ENCODE measurements at places on chromosomes 5 and 9.

DNA sequence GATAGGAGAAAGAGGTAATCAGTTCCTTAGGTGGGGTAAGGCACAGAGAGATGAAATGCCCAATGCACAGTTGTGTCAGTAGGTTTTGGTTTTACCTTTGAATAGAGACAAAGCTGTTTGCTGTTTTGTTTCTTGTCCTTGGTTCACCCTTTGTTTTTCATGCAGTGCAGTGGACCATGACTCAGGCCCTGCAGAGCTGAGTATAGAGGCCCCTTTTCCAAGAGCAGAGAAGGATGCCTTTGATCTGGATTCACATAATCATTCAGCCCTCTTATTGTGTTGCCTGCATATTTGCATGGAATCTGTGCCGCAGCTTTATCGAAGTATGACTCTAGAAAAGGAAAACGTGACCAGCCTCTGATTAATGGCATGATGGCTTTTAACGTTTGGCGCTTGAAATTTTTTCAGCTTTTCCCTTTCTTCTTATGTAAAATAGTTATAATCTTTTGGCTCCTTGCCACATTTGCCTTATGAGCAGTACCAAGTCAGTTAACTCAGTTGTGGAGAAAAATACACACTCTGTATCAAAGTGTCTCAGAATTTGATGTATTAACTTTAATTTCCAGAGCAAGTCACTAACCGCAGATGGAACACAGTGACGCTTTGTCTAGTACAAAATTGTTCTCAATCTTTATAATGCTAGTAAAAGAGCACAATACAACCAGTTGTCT, 197.6 kb downstream of the KDM4C start:
- DNase-seq, result no peak

DNA sequence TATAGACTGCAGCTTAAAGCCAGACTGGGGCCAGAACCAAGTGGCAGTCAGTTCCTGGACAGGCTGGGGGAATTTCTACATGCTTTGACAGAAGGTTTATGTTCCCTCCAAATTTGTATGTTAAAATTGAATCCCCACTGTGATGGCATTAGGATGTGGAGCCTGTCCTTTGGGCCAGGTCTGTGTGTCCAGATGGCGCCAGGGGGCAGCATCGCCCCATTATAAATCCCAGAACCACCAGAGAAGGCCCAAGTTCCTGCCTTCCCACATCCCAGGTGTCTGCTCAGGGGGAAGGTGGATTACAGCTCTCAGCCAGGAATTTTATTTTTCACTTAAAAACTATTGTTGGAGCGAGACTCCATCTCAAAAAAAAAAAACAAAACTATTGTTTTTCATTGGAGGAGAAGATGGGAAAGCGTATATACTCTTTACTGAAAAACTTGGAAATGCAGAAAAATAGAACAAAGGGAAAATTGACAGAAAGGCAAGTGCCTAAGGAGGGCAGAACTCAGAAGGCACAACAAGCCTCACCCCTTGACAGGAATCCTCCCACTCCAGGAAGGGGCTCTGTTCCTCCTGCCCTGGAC, 5.0 kb downstream of the IL3 start:
- peak; percentile 83 for DNase-seq

DNA sequence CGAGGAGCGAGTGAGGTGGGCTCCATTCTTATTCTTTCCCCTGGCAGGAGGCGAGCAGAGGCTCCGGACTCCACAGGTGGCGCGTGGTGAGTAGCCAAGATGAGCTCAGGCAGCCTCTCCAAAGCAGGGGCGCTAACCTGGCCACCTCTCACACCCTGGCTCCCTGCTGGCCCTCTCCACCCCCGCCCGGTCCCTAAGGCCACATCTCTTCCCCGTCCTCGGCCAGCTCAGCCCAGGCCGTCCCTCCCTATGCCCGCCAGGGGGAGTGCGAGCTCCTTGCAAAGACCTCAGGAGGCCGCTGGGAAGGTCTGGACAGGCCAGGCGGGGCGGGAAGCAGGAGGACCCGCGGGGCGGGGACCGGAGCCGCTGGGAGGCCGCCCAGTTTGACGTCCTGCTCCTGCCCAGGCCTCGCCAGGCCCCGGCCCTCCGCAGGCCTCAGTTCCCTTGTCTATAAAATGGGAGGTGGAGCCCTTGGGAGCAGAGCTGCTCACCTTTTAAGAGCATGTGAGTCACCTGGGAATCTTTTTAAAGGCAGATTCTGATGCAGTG, 46.3 kb upstream of the GGTA1 start:
- peak; percentile 84 for DNase-seq

GRCh38 chr5:14292766-14293658, 149.9 kb downstream of the TRIO start:
- DNase-seq, result no peak

DNA sequence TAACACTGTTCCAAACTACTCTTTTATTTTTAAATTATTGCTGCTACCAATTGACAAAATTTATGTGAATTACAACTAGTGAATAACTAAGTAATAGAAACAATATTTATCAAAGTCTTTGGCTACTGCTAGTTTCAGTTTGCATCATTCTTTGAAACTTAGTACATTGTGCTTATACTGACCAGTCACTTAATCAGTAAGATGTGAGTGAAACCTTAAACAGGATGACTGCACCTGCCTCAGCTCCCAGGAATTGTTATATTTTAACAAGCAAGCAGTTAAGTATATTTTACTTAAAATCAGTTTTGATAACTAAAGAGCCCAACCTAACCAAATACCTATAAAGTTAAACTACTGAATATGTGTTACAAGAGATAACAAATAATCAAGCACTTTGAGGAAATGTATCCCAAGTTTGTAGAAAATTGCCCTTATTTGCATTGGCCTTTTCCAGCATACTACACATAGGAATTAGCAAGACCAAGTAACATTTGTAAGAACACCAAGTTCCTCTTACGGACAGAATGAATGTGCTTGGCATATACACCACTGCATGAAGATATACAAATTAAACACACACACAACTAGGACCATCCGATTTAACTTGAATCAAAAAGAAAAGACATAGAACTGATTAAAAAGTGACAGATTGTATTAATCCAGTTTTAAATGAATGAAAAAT, 545.5 kb upstream of the DAB2 start:
- no peak for DNase-seq

DNA sequence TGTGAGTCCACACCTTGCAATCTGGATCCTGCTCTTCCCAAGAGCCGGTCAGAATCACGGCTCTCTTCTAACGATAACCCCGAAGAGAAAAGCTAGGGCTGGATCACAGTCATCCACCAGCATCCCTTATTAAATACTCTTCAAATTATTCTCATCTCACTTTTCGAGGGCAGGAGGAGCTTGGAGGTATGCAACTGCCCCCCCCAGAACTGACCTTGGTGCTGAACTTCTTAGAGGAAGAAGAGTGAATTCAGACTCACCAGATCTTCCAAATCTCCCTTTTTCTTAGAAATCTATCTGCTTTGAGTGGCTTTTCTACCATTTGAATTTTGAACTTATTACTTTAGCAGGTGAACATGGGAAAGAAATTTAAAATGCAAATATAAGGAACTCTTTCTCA, 75.7 kb downstream of the MED10 start:
- DNase-seq, result no peak

- DNase-seq, result no peak
Measured at GRCh38 chr9:96136992-96137670, 164.8 kb downstream of the HSD17B3 start.

DNA sequence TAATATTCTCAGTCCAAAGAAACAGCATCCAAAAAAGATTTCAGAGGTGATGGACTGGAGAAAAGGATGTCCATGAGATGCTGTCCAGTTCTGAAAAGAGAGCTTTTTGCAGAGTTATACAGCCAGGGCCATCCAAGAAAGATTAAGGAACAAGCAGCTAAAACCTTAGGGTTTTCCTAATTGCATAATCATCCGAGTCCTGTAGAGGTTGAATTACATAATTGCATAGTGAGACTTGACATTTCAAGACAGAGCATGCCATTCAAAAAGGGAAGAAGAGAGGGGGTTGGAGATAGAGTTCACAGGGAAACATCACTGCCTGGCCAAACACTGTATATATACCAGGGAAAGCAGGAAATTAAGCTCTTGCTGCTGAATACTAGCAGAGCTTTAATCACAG, 1729.2 kb upstream of the WWC1 start:
- no peak for DNase-seq

GRCh38 chr5:135447298-135447929, at the start of gene DCANP1:
Gene DCANP1, minus strand, starts transcription at chr5:135447348. Its CDS starts 240 bp downstream, at chr5:135447108.
- DNase-seq, result no peak

DNA sequence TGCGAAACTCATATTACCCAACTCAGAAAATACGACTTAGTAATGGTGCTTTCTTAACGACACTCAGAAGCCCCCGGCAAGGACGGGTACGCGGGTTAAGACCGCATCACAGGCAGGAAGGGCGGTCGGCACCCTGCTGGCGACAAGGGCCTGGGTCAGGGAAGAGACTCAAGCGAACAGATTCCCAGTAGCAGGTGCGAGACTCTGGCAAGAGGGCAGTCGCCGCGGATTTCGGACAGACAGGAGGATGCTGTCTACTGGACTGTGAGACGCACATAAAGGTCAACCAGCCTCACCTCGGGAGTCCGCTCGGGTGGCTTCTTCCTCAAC, 398 bp downstream of the RAPGEF6 start:
- peak; percentile 86 for DNase-seq

GRCh38 chr9:23232831-23233230, 593.2 kb downstream of the ELAVL2 start:
- DNase-seq, result no peak

GRCh38 chr5:34771076-34771475, 67.9 kb upstream of the TTC23L start:
- DNase-seq, result no peak

DNA sequence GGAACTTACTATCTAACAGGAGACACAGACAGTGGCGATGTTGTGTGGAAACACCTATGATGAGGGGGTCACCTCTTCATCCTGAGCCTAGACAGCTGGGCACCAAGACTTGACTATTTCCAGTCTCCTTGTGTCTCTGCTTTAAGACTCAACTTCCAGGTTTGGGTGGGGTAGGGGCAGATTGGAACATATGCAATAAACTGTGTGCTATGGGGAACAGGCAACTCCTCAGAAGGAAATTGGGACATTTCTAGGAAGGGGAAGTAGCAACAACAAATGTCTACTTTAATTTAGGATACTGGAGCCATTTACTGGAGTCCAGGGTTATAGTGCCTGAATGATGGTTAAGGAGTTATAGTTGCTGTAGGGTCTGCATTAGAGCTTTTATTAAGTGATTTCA, 57.3 kb downstream of the FGF18 start:
- DNase-seq, result no peak

DNA sequence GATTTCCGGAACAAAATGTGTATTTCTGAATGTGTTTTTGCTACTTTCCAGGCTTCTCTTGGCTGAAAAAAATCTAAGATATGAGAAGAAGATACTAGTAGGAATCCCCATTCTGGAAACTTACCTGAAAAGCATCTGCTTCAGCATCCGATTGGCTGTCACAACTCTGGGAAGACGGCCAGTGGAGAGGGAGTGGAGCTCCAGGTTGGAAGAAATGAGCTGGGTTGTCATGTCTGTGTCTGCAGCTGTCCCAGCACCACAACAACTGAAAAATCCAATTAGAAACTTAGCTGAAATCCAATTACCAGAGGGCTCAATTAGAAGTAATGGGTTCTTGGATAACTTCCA, 3.0 kb downstream of the PSMB7 start:
- DNase-seq, result no peak

DNA sequence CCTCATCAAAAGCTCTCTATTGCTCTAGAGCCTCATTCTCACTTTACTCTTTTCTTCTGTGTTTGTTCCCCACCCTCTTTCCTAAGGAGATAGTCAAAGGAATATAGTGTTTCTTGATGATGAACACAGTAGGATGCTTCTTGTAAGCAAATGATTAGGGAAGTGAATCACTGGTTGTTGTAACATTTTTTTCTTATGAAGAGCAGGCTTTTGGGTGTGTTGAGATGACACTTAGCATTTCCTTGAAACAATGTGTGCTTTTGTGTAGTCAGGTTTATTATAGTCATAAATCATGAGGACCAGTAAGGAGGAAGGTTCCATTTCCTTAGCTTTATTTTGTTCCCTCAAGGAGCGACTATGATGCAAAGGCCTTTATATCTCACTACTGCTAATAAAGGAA, 1991.3 kb upstream of the C9orf72 start:
- DNase-seq, result no peak

DNA sequence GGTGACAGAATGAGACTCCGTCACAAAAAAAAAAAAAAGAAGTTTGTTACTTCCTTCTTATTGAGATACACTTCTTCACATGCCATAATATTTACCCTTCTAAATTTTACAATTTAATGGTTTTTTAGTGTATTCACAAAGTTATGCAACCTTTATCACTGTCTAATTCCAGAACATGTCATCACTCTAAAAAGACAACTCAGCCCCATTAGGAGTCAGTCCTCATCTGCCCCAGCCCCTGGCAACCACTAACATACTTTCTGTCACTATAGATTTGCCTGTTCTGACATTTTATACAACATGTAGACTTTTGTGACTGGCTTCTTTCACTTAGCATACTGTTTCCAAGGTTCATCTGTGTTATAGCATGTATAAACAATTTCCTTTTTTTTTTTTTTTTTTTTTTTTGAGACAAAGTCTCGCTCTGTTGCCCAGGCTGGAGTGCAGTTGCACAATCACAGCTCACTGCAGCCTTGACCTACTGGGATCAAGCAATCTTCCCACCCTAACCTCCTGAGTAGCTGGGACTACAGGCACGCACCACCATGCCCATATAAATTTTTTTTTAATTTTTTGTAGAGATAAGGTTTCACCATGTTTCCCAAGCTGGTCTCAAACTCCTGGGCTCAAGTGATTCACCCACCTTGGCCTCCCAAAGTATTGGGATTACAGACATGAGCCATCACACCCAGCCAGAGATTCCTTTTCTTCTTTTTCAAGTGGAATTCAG, 18.0 kb downstream of the AQP3 start:
- no peak for DNase-seq

DNA sequence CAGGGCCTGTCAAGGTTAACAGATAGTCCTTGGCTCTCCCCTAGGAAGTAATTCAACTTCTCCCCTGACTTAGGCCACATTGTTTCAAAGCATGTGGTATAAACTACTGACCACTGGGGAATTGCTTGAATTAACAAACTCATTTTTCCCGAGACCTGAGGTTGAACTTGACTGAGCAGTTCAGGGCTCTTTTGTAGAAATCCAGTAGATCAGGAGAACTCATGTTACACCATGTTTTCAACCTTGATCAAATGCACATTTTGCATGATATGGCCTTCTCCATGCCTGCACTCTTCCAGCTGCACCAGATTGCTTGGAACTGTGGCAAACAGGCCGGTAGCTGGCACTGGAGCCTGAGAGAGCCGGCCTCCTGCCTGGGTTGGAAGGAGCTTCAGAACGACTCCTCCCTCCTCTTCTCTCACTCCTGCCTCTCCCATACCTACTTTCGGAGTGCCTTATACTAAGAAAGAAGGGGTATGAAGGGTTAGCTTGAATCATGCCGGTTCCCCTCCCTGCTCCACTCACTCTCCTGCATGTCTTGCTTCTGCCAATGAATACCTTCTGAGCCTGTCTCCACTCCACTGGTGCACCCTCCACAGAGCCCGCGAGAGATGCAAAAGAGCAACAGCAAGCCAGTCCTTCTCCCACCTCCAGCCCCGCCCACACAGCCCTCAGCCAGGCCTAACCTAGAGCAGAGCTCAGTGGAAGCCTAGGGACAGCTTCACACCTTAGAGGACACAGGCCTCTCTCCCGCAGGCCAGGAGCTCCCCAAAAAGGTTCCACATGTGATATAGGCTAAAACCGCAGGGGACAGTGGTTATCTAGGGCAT, 159.4 kb downstream of the MACROH2A1 start:
- peak; percentile 52 for DNase-seq

GRCh38 chr9:79858508-79858907, 286.7 kb downstream of the TLE4 start:
- no peak for DNase-seq

Data from activated effector memory CD4-positive, alpha-beta T cell treated with anti-CD3 and anti-CD28 coated beads, Interleukin-2, amount 50 U/mL, for 16 hours (primary cell).